Muscle of arm (tissue), 14 donors: ENCODE measurements at places on chromosomes 6 and 20. TPM values are rescaled to one million over a fixed set of nuclear protein-coding genes. Genes with fewer than 3 reads are reported as not detected.

The AMD1 gene
- 68.1 TPM for polyA plus RNA-seq

The IP6K3 gene
- 34.1 TPM for polyA plus RNA-seq

The RXRB gene
- polyA plus RNA-seq: 33.8 TPM

The TFAP2C gene
- polyA plus RNA-seq: 0.20 TPM

GRCh38 chr6:47437592-47437991 lies 40.0 kb upstream of the CD2AP start:
- DNase-seq: no peak

DNA sequence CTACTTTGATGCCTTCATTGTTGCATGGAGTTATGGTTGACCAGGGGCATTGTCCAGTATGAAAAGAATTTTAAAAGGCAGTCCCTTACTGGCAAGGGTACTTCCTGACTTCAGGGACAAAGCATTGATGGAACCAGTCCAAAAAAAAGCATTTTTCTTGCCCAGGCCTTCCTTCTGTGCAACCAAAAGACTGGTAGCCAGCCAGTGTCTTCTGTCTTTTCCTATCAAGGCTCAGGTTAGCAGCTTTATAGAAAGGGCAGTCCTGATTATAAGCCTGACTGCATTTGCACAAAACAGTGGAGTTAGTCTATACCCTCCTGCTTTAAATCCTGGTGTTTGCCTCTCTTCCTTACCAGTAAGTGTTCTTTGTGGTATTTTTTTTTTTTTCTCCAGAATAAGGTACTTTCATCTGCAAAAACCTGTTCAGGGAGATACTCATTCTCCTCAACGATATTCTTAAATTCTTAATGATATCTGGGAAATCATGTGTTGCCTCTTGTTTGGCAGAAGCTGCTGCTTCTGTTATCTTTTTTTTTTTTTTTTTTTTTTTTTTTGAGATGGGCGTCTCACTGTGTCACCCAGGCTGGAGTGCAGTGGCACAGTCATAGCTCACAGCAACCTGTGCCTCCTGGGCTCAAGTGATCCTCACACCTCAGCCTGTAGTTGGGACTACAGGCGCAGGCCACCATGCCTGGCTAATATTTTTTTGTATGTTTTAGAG lies 33.9 kb downstream of the SCAF8 start:
- DNase-seq: no peak

GRCh38 chr20:47354714-47355488 lies 1.6 kb downstream of the ZMYND8 start:
- no peak for DNase-seq

GRCh38 chr20:39206899-39207564 lies 244.9 kb downstream of the DHX35 start:
- no peak for DNase-seq

GRCh38 chr20:5719861-5720403 lies 30.3 kb upstream of the SHLD1 start:
- DNase-seq: no peak
